ENCODE measurements at places on chromosomes 13 and 19.

- DNase-seq, result no peak
Measured at GRCh38 chr19:52648336-52649016, 10.3 kb upstream of the ZNF83 start.

GRCh38 chr13:106349080-106349931 lies 186.2 kb downstream of the EFNB2 start:
- peak; percentile 76 for DNase-seq

GRCh38 chr19:55606817-55607216 lies 1.4 kb downstream of the ZNF865 start:
- DNase-seq, result no peak

- DNase-seq, result no peak
Measured at GRCh38 chr13:109154546-109154945, 525.1 kb downstream of the MYO16 start.

- DNase-seq, result no peak
Measured at GRCh38 chr19:8686549-8686948, 12.0 kb downstream of the ACTL9 start.

DNA sequence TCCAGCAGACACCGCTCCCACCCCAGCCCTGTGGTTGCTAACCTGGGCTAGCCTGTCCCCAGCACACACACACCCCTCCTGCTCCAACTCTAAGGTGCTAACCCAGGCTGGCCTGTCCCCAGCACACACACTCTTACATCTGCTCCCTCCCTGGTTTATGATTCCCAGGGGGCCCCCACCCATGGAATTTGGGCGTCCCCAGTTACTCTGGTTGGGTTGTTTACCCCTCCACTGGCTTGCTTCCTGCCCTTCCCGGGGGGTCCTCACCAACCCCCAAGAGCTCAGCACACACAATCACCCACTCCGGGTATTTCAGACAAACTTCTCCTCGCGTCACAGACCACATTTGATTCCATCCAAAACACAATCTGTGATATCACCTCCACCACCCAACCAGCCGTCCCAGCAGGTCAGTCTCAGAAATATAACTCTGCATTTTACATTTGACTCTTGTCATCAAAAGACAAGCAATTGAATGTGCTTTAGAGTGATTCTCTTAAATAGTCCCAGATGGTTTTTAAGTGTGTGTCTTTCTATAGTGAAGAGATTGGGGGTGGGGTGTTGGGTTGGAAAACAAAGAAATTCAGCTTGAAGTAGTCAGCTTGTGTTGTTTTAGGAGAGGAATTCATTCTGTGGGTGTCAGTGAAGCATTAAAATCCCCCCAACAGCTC lies 20.1 kb downstream of the COL4A2 start:
- DNase-seq, result no peak

DNA sequence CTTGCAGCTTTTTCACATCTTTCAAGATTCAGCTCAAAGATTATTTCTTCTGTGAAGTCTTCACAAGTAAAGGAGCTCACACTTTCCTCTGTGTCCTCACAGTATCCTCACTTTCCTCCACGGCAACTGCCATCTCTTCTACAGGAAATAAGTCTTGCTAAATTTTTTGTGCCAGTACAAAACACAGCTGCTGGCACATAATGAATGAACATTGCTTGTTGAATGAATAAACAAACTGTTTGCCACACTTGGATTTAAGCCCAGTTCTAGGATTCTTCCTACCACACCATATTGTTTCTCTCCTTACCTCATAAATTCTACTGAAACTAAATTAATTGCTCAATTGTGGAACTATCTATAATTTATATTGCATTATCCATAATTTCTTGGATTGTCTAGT lies 59.5 kb downstream of the RAP2A start:
- no peak for DNase-seq

DNA sequence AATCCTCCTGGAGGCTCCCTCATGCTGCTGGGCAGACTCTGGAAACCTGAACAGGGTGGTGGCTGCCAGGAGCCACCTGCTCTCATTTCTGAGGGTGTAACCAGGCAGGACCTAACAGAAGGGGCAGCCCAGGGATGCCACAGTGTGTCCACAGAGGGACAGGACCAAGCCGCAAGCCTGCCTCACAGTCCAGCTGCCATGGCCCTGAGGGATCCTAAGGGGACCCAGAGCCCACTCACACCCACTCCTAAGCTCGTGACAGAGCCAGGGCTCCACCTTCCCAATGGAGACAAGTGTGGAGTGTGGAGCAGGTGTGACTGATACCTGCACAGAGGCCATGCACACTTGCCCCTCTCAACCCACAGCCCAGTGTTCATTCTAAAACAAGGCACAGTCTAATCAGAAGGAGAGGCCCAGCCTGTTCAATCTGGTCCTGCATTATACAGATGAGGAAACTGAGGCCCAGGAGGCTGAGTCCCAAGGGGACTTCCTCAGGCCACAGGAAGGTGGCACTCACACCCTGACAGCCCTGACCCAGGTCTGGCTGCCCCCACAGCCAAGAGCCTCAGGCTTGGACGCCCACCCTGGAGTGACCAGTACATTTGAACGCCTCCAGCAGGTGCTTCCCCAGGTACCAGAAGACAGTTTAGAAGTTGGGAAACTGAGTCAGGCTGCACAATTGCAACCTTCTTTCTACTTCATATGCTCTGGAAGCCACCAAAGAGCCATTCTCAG lies 220.1 kb downstream of the TUBA3C start:
- no peak for DNase-seq

DNA sequence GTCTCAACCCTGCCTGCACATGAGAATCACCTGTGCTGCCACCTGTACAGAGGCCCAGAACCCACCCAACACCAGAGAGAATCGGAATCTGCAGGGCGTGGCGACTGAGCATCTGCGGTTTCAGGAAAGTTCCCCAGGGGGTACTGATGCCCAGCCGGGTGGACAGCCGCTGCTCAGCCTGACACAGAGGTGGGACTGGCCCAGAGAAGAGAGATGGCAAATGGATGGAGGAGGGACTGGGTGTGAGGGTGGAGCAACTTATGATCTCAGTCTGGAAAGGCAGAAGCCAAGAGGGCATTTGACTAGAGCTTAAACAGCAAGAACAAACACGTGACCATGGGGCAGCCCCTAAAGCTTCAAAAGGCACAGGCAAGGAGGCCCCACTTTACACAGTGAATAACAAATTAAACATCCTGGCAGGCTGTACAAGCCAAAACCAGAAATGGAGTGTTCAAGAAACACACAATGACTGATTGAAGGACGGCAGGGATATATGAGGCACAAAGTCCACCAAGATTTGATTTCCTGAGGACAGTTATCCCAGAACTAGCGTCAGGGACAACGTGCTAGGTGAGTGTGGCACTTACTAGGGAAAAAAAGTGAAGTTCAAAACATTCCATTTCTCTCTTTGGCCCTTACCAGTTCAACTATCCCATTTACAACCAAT lies 3.1 kb downstream of the RANBP3 start:
- DNase-seq, result no peak

GRCh38 chr19:57026476-57026875 lies 93.3 kb upstream of the USP29 start:
- DNase-seq, result no peak

GRCh38 chr19:41928754-41929535 lies 696 bp upstream of the ERFL start:
- no peak for DNase-seq

DNA sequence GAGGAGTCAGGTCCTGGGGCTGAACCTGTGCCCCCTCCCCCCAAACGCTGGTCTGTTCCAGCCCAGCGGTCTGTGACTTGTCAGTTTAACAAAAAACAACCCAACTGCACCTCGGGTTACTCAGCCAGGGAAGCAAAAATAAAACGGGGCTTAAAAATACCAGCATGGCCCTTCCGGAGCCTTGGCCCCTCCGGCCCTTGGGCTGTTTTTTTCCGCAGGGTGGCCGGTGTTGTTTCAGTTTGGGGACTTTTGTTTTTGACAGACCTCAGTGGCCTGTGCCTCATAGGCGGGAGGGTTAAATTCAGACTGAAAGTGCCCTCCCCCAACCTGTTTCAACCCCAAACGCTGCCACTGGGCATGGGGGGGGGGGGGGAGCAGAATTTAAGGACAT lies 4.0 kb downstream of the TCF3 start:
- DNase-seq, result no peak
